COR-L47 (cell line): ENCODE measurements at places on chromosomes 2 and 18.

GRCh38 chr2:12504443-12504842 is 212.3 kb upstream of the TRIB2 start:
- no peak for DNase-seq

- DNase-seq: no peak
Measured at GRCh38 chr2:127584516-127585033, 49.1 kb downstream of the MYO7B start.

DNA sequence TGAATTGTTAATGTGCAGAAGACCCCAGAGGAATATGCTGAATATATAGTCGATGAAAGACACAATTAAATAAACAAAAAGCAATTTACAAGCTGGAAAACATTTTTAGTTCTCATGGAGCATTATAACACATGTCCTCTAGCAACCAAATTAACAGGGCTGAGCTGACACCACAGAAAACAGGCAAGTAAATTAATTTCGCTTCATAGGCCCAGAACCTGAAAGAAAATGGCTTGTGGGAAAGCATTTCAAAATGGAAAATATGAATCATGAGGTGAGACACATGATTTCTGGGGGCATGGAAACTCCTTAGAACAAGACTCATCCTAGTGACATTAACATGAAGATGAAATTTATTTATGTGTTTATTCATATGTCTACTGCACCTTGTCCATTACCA is 25.0 kb upstream of the RNF152 start:
- no peak for DNase-seq

DNA sequence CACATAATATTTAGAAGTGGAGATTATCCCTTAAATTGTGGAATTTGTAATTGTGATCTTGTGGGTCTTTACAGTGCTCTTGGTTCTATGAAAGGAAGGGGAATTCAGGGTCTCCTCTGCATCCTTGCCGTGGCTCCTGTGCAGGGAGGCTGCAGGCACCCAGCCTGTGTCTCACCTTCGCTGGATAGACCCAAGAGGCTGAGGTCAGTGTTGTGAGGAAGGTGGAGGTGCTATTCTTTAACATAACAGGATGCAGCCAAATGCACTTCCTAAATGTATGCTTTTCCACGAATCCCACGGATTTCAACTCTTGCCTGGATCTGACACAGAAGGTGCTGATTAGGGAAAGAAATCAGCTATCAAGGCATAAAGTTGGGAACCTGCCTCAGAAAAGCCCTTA is 69.5 kb downstream of the TMEM18 start:
- no peak for DNase-seq

- no peak for DNase-seq
Measured at GRCh38 chr2:171798156-171798820, 95.8 kb downstream of the SLC25A12 start.

GRCh38 chr2:171529914-171530313 is 7.6 kb downstream of the CYBRD1 start:
- DNase-seq: no peak

- no peak for DNase-seq
Measured at GRCh38 chr2:68521037-68521436, 53.7 kb downstream of the APLF start.

- no peak for DNase-seq
Measured at GRCh38 chr18:48850822-48851598, 99.8 kb downstream of the SMAD7 start.

DNA sequence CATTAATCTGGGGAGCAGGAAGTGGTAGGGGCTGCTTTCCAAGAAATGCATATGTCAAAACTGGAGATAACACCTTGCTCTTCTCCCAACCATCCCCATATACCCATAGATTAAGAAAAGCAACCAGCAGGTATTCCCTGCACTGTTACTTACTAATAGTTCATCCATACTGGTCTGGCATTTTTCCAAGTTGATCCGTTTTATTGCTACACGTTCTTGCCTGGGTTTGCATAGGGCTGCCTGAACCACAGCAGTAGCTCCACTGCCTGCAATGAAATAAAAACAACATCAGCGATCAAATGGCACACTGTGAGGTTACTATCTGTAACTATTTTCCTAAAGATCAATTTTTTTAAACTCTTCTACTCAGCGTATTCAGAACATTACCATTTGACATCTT is 65.6 kb downstream of the STK39 start:
- peak; percentile 49 for DNase-seq

- no peak for DNase-seq
Measured at GRCh38 chr2:134946073-134946472, 27.5 kb downstream of the CCNT2 start.

DNA sequence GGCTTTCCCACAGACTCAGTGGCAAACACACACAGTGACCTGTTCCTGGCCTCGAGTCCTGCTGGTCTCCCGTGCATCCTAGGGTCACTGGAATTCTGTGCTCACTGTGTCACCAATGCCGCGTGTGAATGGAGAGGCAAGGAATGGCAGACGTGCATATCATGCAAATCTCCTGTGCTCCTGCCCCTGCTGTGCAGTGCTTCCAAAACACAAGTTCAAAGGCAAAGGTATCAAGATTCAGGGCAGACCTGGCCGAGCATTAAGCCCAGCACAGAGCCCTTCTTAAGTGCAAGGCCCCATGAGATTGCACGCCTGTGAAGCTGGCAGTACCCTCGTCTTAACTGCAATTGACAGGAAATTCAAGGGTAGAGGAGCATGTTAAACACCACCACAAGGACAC is 129.1 kb downstream of the NDUFA10 start:
- DNase-seq: no peak

GRCh38 chr2:28280619-28281018 is 112.0 kb upstream of the FOSL2 start:
- no peak for DNase-seq

DNA sequence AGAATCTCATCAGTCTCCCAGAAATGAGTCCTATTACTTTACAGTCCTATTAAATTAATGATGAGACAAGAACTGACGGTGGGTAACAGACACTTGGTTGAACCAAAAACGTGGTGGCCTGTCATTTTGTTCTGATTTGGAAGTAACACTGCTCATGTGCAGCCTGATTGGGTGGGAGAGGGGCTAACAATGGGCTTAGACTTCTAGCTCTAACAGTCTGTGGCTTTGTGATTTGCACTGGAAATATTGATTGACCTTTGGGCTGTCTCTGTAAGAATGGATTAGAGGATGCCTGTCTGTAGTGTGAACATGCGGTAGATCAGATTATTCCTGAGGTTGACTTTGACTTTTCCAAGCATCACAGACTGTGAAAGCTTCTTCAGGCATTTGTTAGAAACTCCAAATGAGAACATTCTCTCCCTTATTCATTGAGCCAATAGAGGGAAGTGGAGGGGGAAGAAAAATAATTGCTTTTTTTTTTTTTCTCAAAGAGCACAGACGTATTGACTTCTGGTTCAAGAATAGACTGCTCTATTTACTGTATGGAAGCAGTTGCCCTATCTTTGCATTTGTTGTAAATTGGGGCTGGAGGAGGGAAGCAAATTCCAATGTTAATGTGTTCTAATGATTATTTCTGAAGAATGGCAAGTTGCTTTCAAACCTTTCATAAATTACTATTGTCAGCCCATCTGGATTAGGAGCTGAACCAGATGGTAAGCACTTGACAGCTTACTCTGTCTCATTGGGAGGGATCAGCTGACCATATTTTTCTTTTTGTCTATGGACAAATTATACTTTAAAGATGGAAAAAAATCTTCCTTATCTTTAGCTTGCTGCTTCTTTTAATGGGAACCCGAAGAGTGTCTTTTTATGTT is 85.8 kb upstream of the TTN start:
- no peak for DNase-seq

- DNase-seq: no peak
Measured at GRCh38 chr2:85577386-85578242, at the start of gene VAMP8. Gene VAMP8 (plus strand): TSS chr2:85577586. CDS start chr2:85577647, 61 bp downstream.

- DNase-seq: no peak
Measured at GRCh38 chr2:129504646-129505045, 474.8 kb upstream of the RAB6C start.

GRCh38 chr2:216379977-216380376 is 7.7 kb upstream of the MARCHF4 start:
- DNase-seq: no peak

- DNase-seq: no peak
Measured at GRCh38 chr2:42998721-42999120, 206.3 kb upstream of the HAAO start.

GRCh38 chr2:108315444-108315934 is 26.8 kb downstream of the SULT1C2 start:
- no peak for DNase-seq

DNA sequence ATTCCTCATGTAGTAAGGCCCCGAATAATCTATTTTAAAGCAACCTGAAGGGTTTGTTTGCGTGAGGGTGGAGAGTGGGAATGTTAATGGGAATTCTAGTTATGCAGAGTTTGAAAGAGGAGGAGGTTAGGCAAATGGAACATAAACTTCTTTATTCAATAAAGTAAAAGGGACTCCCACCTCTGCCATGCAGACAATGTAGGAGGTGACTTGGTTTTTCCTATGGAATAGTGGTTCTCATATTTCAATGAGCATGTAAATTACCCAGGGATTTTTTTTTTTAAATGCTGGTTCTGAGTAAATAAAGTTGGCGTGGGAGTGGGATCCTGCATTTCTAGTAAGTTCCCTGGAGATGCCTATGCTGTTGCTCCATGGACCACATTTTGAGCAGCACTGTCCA is 367.9 kb downstream of the THSD7B start:
- DNase-seq: no peak

DNA sequence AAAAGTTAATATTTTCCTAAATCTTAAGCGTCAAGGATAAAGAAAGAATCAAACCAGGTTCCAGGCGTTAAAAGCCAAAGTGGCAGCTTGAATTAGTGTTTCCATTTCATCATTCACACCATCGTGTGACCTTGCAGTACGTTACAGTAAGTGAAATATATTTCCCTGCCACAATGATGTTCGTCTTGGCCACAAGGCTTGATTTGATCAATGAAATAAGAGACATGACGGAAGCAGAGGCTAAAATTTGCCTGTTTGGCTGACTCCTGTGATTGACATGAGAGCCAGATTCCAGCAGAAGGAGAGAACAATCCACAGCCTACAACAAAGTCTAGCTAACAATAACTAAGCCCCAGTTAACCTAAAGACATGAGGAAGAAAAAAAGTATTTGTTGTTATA is 62.0 kb downstream of the ASXL2 start:
- no peak for DNase-seq

- DNase-seq: no peak
Measured at GRCh38 chr2:189088591-189089205, 90.9 kb downstream of the COL5A2 start.

GRCh38 chr2:80019571-80020460 is 284.7 kb downstream of the LRRTM1 start:
- DNase-seq: peak; percentile 41

DNA sequence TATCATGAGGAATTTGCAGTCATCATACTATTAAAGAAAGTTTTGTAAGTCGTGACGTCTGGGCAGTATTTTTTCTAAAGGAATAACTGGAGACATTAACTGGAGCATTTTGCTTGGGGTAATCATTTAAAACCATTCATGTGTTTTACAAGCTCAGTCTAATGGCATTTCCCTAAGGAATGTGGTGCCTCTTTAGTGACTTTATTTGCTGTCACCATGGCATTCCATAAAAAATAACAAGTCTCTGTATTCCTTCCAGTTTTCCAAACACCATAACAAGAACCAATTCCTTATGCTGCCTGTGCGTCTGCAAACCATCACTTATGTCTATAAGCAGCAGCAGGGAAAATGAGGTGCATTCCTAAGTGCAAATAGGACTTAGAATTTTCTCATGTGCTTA is 82.8 kb downstream of the EPB41L3 start:
- DNase-seq: no peak

- no peak for DNase-seq
Measured at GRCh38 chr18:54822872-54823845, 5.1 kb upstream of the RAB27B start.

GRCh38 chr18:39453882-39454281 is 1888.3 kb upstream of the CELF4 start:
- peak; percentile 82 for DNase-seq

DNA sequence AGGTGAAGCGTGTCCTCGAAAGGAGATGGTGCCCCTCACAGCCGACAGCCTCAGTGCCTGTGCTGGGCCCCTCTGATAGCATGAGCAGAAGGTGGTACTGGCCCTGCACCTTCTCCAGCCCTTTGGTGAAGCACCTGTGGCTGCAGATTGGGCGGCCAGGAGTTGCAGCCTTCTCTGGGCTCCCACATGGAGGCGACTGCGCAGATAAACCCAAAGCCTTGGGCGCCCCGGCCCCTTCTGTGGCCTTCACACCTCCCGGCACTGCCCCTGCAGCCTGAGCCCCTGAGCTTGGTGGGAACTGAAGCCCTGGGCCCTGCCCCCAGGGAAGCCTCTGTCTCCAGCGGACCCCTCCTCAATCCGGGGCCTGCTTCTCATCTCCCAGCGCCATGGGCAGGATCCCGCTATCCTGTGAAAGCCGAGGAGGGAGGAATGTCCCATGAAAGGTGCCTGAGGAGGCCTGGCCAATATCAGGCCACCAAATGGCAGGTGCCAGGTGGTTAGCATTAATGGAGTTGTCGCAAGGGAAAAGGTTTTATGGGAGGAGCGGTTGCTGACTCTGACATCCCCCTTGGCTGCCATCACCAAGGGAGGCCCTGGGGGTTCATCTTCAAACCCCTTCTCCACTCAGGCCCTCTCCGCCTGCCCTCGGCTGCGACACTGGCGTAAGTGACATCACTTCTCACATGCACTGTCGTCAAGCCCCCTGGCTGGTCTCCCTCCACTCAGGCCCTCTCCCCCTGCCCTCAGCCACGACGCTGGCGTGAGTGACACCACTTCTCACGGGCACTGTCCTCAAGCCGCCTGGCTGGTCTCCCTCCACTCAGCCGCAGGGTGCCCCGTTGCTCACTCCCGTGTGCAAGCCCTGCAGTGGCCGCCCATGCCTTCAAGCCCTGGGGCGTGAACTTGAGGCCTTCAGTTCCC is 62.4 kb downstream of the DDX1 start:
- no peak for DNase-seq
